ENCODE measurements at places on chromosomes 7 and 10. TPM values are rescaled to one million over a fixed set of nuclear protein-coding genes. Genes with fewer than 3 reads are reported as not detected.
A peak's percentile ranks its signal among the peaks of the same experiment; 100 is the strongest.

- no peak overlapping the region for H3K27ac ChIP-seq
- peaks cover 48% of the 10 kb centered on the region for H3K27me3 ChIP-seq
- H3K36me3 ChIP-seq, result no peaks in the 10 kb centered on the region
These were observed 4.8 kb downstream of the ADRB1 start for GRCh38 chr10:114048472-114048871.

GRCh38 chr10:8487346-8487745, 432.9 kb downstream of the GATA3 start:
- H3K36me3 ChIP-seq, result no peaks in the 10 kb centered on the region
- no peak overlapping the region for H3K4me3 ChIP-seq
- H3K4me1 ChIP-seq, result no peaks in the 10 kb centered on the region

DNA sequence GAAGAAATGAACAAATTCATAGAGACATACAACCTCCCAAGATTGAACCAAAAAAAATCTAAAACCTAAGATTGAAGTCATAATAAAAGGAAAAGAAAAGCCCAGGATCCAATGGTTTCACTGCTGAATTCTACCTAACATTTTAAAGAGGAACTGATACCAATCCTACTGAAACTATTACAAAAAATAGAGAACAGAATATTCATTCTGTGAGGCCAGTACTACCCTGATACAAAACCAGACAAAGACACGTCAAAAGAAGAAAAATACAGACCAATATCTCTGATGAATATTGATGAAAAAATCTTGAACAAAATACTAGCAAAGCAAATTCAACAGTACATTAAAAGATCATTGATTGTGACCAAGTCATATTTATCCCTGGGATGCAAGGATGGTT, 128.5 kb upstream of the STEAP1 start:
- no peaks in the 10 kb centered on the region for H3K27me3 ChIP-seq
- no peaks in the 10 kb centered on the region for H3K4me1 ChIP-seq
- no peak overlapping the region for H3K27ac ChIP-seq
- H3K36me3 ChIP-seq, result no peaks in the 10 kb centered on the region

The LRMDA gene
- polyA plus RNA-seq, result 8.3 TPM

The CXCL12 gene
- polyA plus RNA-seq, result 11.1 TPM

The NME8 gene
- not detected for polyA plus RNA-seq

- H3K4me1 ChIP-seq, result no peaks in the 10 kb centered on the region
- no peak overlapping the region for H3K4me3 ChIP-seq
- no peaks in the 10 kb centered on the region for H3K36me3 ChIP-seq
- DNase-seq, result no peak
- no peak overlapping the region for H3K27ac ChIP-seq
These were observed 22.6 kb downstream of the ARHGAP12 start for GRCh38 chr10:31906039-31906438.

DNA sequence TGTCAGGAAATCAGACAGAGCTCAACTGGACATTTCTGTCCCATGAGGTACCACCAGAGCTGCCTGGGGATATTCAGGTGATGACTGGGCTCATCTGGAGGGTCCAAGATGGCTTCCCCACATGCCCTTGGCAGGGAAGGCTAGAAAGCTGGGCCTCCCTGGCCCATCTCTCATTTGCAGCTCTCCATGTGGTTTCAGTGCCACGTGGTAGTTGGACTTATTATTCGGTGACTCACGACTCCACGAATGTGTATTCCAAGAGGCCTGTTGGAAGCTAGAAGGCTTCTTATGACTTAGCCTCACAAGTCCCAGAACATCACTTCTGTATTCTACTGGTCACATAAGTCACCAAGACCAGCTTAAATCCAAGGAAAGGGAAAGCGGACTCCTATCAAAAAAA, 22.8 kb downstream of the NSMCE4A start:
- peaks cover 13% of the 10 kb centered on the region for H3K4me1 ChIP-seq
- no peak overlapping the region for H3K27ac ChIP-seq
- no peaks in the 10 kb centered on the region for H3K36me3 ChIP-seq
- DNase-seq, result no peak
- no peaks in the 10 kb centered on the region for H3K27me3 ChIP-seq
- no peak overlapping the region for H3K4me3 ChIP-seq

- H3K4me1 ChIP-seq, result no peaks in the 10 kb centered on the region
- no peak for DNase-seq
- no peak overlapping the region for H3K27ac ChIP-seq
- no peak overlapping the region for H3K4me3 ChIP-seq
These were observed 26.4 kb downstream of the YAE1 start for GRCh38 chr7:39592586-39592985.

GRCh38 chr7:155975490-155975889, 163.2 kb upstream of the SHH start:
- no peaks in the 10 kb centered on the region for H3K4me1 ChIP-seq
- DNase-seq, result no peak
- H3K36me3 ChIP-seq, result no peaks in the 10 kb centered on the region
- H3K4me3 ChIP-seq, result no peak overlapping the region
- no peak overlapping the region for H3K27ac ChIP-seq

DNA sequence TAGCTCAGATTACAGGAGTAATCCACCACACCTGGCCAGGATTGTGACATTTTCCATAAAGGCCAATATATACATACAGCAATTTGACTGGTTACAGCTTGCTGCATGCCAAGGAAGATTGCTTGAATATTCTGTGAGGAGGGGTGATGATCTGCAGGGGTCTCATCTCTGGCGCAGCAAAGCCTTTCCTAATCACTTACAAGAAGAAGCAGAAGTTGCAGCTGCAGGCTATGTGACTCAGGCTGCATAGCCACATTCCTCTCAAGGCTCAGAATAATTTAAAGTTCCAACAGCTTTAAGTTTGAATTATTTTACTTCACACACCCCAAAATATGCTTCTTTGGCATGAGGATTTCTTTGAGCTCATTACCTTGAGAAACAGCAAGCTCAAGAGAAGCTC, 11.4 kb upstream of the RASGEF1A start:
- no peak overlapping the region for H3K27ac ChIP-seq
- no peak for DNase-seq
- H3K4me1 ChIP-seq, result no peaks in the 10 kb centered on the region
- H3K27me3 ChIP-seq, result peaks cover 23% of the 10 kb centered on the region
- H3K4me3 ChIP-seq, result no peak overlapping the region

DNA sequence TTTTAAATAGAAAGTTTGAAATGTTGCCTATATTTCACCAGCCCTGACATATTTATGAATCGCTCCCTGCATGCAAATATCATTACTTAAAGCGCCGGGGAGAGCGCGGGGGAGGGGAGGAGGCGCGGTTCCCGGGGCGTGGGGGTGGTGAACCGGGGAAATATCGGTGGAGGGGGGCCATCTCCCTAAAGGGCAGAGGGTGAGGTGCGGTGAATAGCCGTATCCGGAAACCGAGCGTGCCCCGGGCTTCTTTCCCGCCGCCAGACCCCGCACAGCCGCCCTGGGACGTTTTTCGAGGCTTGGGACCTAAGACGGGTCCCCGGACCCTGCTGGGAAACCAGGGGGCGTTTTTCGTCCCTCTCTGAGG, 6.9 kb upstream of the ZNF503 start:
- peak overlapping the region; percentile 96 for H3K27ac ChIP-seq
- peak; percentile 35 for DNase-seq
- H3K27me3 ChIP-seq, result no peaks in the 10 kb centered on the region
- H3K4me3 ChIP-seq, result peak overlapping the region; percentile 89
- H3K36me3 ChIP-seq, result no peaks in the 10 kb centered on the region

The OR2A5 gene
- 0.10 TPM for polyA plus RNA-seq

- no peaks in the 10 kb centered on the region for H3K4me1 ChIP-seq
- no peak overlapping the region for H3K27ac ChIP-seq
- H3K27me3 ChIP-seq, result no peaks in the 10 kb centered on the region
- no peaks in the 10 kb centered on the region for H3K36me3 ChIP-seq
- no peak overlapping the region for H3K4me3 ChIP-seq
These were observed 100.5 kb downstream of the GLCCI1 start for GRCh38 chr7:8068892-8069686.

GRCh38 chr7:96400518-96400917, 78.6 kb upstream of the SLC25A13 start:
- H3K4me3 ChIP-seq, result no peak overlapping the region
- DNase-seq, result no peak
- H3K36me3 ChIP-seq, result no peaks in the 10 kb centered on the region
- H3K4me1 ChIP-seq, result no peaks in the 10 kb centered on the region

The PTF1A gene
- 0.28 TPM for polyA plus RNA-seq

The EVX1 gene
- polyA plus RNA-seq, result 0.95 TPM

The CALU gene
- 283 TPM for polyA plus RNA-seq

GRCh38 chr7:86911659-86912058, 147.8 kb downstream of the ELAPOR2 start:
- no peak for DNase-seq
- no peak overlapping the region for H3K27ac ChIP-seq
- H3K4me1 ChIP-seq, result no peaks in the 10 kb centered on the region
- H3K27me3 ChIP-seq, result no peaks in the 10 kb centered on the region
- H3K36me3 ChIP-seq, result no peaks in the 10 kb centered on the region

- H3K4me3 ChIP-seq, result no peak overlapping the region
- no peaks in the 10 kb centered on the region for H3K4me1 ChIP-seq
- no peaks in the 10 kb centered on the region for H3K27me3 ChIP-seq
- no peak overlapping the region for H3K27ac ChIP-seq
- no peaks in the 10 kb centered on the region for H3K36me3 ChIP-seq
These were observed 24.5 kb downstream of the TMEM209 start for GRCh38 chr7:130180571-130181262.

The MICU1 gene
- polyA plus RNA-seq, result 37.0 TPM

The SH2D4B gene
- not detected for polyA plus RNA-seq

GRCh38 chr7:106589198-106589879, 71.6 kb downstream of the CCDC71L start:
- H3K4me1 ChIP-seq, result no peaks in the 10 kb centered on the region
- no peak overlapping the region for H3K27ac ChIP-seq
- no peaks in the 10 kb centered on the region for H3K27me3 ChIP-seq
- H3K36me3 ChIP-seq, result no peaks in the 10 kb centered on the region

DNA sequence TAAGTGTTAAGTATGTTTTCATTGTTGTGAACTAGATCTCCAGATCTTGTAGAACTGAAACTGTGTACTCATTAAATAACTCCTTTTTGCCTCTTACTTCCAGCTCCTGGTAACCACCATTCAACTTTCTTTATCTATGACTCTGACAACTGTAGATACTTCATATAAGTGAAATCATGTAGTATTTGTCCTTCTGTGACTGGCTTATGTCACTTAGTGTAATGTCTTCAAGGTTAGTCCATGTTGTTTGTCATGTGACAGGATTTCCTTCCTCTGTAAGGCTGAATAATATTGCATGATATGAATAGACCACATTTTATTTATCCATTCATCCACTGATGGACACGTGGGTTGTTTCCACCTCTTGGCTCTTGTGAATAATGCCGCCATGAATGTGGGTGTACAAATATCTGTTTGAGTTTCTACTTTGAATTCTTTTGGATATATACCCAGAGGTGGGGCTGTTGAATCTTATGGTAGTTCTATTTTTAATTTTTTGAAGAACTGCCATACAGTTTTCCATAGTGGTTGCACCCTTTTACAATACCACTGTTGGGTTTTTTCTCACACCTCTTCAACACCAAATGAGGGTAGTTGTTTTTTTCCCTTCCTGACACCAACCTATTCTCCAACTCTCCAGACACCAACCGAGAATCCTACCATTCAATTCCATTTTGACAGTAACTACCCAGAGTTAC, 10.7 kb upstream of the FMC1 start:
- no peaks in the 10 kb centered on the region for H3K36me3 ChIP-seq
- DNase-seq, result no peak
- no peak overlapping the region for H3K4me3 ChIP-seq

DNA sequence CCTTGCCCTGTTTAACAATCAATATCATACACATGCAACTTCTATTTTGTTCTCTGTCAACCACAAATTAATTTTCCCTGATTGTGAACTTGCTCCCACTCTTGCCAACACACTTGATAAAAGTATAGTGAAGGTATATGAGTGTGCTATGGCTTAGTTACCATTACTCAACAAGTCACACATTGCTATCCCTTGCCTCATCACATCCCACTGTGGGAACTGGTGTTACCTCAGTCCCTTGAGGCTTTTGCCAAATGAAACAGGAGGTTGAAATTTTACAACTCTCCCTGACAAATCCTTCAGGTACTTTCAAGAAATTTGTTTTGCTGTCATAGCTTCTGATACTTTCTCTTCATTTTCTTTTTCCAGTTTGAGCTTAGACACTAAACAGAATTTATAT, 472.5 kb upstream of the SEMA3D start:
- no peaks in the 10 kb centered on the region for H3K4me1 ChIP-seq
- no peak overlapping the region for H3K27ac ChIP-seq
- H3K36me3 ChIP-seq, result no peaks in the 10 kb centered on the region

DNA sequence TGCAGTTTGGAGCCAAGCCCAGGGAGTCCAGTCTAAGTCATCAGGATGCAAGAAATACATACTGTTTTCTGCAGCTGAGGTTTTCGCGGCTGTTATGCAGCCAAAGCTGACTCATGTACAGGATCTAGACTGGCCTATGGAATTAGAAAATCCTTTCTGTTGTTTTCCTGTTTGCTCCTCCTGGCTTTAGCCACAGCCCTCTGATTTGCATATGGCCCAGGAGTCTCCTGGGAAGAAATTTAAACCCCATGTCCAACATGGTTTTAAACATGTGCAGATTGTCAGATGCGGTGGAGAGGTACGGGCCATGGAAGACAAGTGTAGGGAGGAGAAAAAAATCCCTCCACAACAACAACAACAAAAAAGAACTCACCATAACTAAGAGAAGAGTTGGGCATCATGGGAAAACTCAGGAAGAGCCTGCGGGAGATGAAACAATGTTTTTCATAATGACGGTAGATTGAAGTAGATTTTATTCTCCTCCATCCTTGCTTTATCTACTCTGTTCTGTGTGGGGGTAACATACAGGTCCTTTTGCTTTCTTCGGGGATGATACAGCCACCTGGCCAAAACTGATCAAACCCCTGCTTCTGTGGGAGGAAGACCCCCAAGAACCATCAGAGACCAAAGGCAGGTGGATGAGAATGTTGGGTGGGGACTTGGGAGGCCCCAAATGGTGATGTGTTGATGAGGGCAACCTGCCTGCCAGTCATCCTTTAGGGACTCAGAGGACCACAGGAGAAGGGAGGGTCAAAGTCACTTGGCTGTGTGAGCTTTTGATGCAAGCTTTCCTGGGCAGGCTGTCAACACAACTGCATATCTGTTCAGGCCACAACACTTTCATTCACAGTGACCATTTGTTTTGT, 29.8 kb upstream of the GNA12 start:
- DNase-seq, result peak; percentile 57
- H3K4me1 ChIP-seq, result no peaks in the 10 kb centered on the region
- no peak overlapping the region for H3K4me3 ChIP-seq
- peak overlapping the region; percentile 43 for H3K27ac ChIP-seq

The ADRB1 gene
- polyA plus RNA-seq, result 0.10 TPM

- H3K4me3 ChIP-seq, result no peak overlapping the region
- no peaks in the 10 kb centered on the region for H3K4me1 ChIP-seq
- H3K27ac ChIP-seq, result no peak overlapping the region
- DNase-seq, result no peak
These were observed 257.7 kb downstream of the ACTR3B start for GRCh38 chr7:153017223-153017622.

- H3K27ac ChIP-seq, result no peak overlapping the region
- no peak for DNase-seq
- peaks cover 19% of the 10 kb centered on the region for H3K4me1 ChIP-seq
- peaks cover 4% of the 10 kb centered on the region for H3K27me3 ChIP-seq
- H3K4me3 ChIP-seq, result no peak overlapping the region
These were observed 6.9 kb upstream of the SFRP5 start for GRCh38 chr10:97778452-97779302.

GRCh38 chr7:101676956-101677355, 47.9 kb upstream of the MYL10 start:
- no peak overlapping the region for H3K27ac ChIP-seq
- no peak for DNase-seq
- H3K27me3 ChIP-seq, result no peaks in the 10 kb centered on the region
- H3K4me3 ChIP-seq, result no peak overlapping the region

- no peaks in the 10 kb centered on the region for H3K36me3 ChIP-seq
- H3K27me3 ChIP-seq, result no peaks in the 10 kb centered on the region
- no peak overlapping the region for H3K27ac ChIP-seq
These were observed 965.5 kb downstream of the GRID1 start for GRCh38 chr10:85400981-85401695.
